ENCODE measurements at places on chromosomes 5 and 9. TPM values are rescaled to one million over a fixed set of nuclear protein-coding genes. Genes with fewer than 3 reads are reported as not detected.

Gene IRX4
- not detected for total RNA-seq

Gene IFNA13
- total RNA-seq: not detected

- DNase-seq: no peak
Observed at GRCh38 chr9:111120526-111120925, 82.3 kb upstream of the LPAR1 start.

GRCh38 chr5:139091439-139092156, 106.6 kb downstream of the SIL1 start:
- no peak for DNase-seq

- no peak for DNase-seq
Observed at GRCh38 chr5:106092455-106092854, 1578.3 kb downstream of the EFNA5 start.

GRCh38 chr5:139686706-139687441, 38.7 kb downstream of the CXXC5 start:
- no peak for DNase-seq

GRCh38 chr9:106864373-106865143, 1.6 kb downstream of the ZNF462 start:
- no peak for DNase-seq

- no peak for DNase-seq
Observed at GRCh38 chr9:13857521-13857920, 456.4 kb downstream of the NFIB start.

Gene ELP1
- total RNA-seq: 20.4 TPM
